DMS153 (cell line): ENCODE measurements at places on chromosomes 7 and 10.

DNA sequence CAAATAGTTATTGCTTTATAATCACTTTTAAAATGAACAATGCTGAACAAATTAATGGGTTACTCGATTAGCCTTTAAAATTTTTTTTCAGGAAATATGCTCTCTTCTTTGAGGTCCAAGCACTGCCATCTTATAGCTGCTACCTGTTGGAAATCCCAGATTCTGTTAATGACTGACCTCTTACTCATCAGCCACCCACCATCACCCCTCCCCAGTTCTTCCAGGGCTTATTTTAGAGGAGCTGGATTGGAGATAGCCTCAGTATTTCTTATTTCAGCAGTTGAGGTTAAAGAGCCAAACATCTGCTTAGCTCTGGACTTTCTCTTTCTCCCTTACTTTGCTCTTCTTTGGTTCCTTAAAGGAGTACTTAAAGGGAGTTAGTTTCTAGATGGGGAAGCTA is 420.0 kb downstream of the EXOC4 start:
- no peak for DNase-seq

DNA sequence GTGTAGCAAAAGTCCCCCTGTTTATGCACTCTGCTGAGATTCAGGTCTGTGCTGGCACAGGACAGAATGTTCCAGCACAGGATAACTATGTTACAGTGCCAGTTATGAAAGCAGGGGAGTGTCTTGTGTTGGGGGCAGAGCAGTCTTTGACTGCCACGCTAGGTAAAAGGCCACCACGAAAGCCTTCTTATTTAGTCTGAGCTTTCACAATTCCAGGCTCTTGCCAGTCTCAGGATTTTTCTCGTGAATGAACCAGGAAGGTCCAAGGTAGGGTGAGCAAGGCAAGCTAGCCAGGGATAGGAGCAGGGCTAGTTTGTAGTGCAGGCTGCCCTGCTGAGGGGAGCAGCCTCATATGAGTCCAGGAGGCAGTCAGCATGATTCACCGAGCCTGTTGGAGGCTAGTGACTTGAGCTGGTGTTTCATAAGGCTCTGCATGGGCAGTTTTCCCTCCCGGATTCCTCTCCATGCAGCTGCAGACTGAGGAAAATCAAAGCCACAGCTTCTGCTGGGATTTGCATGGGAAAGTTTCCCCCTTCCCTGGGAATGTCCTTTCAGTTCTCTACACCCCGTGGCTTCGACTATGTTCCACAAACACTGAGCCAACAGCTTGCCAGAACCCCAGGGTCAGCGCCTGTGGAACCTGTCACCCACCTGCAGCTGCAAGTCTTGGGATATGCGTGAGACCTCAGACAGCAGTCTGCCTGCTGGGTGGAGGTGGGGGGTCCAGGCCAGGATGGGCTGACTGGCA is 112.3 kb downstream of the JCAD start:
- no peak for DNase-seq

- DNase-seq: no peak
Observed at GRCh38 chr7:159105832-159106811, 38.5 kb downstream of the VIPR2 start.

- DNase-seq: no peak
Observed at GRCh38 chr7:80273327-80273726, 138.7 kb downstream of the GNAI1 start.

DNA sequence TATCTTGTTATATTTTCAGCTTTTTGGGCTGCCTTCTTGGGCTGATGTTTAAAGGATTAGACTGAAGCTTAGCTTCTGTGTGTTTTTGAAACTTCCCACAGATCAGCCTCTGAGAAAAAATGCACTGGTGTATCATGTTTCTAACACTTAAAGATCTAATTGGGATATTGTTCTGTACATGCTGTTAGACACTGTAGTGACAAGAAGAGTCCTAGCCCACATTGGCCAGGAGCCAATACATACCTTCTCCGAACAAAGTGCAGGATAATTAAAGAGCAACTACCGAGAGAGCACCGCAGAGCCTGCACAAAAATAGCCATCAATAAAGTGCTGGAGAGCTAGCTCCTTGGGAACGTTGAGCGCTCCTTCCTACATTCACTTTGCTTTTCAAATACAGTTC is 289.4 kb upstream of the SP8 start:
- DNase-seq: peak; percentile 87

GRCh38 chr7:43569424-43569823 is 13.5 kb upstream of the STK17A start:
- DNase-seq: no peak

DNA sequence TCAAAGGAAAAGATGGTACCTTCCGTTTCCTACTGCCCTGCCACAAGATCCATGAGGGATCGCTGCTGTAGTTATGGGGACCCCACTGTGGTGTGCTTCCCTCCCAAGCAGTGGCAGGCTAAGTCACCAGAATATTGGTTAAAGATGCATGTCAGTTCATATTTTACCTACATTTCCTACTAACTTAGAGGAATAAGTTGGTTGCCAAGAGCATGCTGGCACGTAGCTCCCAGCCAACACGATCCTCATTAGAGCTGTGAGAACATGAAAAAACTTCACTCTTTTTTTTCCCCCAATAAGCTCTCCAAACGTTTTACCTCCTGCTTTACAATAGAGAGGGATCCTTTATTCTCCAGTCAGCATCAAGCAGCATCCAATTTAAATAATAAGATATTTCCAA is 203.7 kb downstream of the TRIL start:
- DNase-seq: no peak

DNA sequence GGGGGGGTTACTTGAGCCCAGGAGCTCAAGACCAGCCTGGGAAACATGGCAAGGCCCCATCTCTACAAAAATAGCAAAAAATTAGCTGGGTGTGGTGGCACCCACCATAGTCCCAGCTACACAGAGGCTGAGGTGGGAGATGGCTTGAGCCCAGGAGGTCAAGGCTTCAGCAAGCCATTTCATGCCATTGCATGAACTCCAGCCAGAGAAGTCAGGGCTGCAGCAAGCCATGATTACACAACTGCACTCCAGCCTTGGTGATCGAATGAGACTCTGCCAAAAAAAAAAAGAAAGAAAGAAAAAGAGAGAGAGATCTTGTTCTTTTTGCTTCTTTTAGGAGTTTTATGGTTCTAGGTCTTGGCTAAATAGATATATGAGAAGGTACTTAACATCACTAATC is 200.2 kb upstream of the PHYHIPL start:
- no peak for DNase-seq

DNA sequence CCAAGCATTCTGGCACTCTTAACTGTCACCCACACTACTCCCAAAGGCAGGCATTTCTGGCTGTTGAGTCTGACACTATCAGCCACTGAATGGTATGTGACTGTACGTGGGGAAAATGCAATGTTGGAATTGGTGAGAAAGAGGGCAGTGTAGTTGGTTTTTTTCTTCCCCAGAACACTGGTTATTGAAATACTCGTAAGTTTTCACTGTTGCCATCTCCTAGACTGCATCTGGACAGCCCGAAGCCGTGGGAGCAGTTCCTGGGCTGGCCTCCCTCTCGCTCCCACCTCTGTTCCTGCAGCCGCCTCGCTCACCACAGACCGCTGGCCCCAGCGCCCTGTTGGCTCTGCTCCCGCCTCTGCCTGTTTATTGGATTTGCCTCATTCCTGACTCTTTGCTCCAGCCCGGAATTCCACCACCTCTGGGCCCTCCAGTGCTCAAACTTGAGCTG is 5.7 kb downstream of the PLCE1 start:
- DNase-seq: no peak

DNA sequence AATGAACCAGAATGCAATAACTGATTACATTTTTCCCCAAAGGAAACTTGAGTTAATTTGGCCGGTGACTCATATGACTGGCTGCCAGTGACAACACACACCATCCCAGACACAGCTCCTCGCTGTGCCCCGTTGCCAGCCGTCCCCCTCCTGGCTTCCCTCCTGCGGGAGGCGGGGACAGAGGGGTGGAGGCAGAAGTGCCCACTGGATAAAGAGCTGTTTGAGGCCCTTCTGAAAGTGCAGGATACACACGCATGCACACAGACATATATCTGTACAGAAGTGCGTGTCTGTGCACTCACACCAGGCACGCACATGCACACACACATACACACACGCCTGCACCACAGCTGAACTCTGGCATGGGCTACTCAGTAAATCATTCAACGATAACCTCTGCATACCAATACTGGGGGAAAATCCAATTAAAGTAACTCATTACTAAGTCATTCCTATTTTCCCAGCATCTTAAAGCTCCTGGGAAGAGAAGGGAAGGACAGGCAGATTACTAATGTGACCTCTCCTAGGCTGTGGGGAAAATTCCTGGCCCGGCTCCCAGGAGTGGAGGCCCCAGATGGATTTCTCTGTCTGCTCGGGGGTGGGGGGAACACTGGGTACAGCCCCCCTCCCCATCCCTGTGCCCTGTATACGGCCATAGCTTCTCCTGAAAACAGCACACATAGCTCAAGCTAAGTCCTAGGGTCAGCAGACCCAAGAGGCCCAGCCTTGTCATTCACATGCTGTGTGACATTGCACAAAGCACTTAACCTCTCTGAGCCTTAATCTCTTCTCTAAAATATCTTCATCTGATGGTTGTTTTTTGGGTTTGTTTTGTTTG is 52.3 kb upstream of the MYL10 start:
- DNase-seq: no peak

GRCh38 chr7:50552921-50553320 is 12.3 kb downstream of the DDC start:
- DNase-seq: no peak

GRCh38 chr7:30028749-30029635 is 780 bp downstream of the PLEKHA8 start:
- DNase-seq: no peak

DNA sequence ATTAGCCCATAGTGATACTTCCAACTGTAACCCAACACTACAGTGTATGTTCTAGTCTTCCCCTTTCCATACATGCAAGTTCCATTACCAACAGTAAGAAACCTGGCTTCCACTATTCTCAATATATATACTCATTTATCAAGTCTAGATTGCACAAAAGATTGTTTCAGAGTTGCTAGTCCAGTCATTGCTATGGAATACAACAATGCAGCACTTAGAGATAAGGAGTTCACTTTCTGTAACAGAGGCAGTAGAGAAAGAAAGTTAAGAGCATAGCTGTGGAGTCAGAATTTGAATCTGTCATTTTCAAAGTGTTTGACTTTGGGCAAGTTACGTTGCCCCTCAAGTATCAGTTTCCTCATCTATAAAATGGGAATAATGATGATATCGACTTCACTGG is 90.1 kb downstream of the RTKN2 start:
- no peak for DNase-seq

DNA sequence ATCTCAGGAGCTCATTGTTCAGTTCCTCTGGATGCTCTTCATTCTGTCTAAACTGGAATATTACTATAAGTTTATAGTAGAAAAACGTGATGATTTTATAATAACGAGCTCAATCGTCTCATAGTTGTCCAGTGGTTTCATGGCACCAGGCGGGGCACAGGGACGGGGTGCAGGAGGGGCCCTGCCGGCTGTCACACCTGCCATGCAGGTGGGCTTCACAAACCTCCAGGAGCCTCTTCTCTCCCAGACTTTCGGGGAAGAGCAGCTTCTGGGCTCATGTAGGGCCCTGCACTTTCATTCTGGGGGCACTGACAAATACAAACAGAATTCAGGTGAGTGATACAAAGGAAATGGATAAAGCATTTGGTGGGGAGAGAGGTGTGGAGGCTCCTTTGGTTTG is 146.9 kb upstream of the KLF6 start:
- DNase-seq: no peak

- DNase-seq: no peak
Observed at GRCh38 chr10:13117841-13118783, 18.1 kb downstream of the OPTN start.

DNA sequence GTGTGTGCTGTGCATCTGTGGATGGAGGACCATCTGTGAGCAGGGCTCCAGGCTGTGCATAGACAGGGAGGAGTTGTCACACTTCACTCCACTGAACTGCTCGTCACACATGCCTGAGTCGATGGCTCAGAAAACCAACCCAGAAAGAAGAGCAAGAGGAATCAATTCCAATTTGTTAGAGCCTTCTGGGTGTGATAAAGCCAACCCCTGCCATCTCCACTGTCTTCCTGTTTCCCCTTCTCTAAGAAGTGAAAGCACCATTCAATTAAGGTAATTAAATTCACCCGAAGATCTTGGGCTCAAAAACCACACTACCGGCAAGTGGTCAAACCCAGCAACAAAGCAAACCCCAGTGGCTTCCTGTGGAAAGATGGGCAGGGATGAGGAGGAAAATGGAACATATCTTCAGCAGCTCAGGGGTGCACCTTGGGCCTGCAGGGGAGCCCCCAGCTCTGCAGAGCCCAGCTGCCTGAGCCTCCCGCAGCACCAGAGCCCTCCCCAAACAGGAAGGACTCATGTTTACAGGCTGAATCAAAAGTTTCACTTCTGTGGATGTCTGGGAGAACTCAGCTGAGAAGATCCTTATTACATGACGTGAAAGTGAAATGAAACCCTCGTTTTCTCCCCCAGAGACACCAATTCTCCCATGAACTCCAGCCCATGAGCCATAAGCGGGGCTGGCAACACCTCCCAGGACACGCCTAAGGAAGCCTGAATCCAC is 10.9 kb downstream of the C10orf71 start:
- no peak for DNase-seq

DNA sequence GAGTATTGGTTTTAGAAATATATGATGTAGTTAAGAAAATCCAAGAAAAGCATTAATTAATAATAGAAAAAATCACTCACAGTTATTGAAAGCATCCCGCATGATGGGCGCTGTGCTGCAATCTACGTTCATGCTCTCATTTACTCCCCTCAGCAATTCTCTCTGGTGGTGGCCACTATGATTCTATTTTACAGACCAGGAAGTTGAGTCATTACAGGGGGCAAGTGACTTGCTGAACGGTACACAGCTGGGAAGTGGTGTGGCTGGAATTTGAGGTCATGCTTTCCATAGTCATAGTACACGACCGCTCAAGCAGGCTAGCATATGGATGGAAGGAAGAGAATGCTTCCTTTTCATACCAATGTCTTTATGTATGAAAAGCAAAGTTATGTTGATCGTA is 117.4 kb downstream of the TES start:
- DNase-seq: no peak

GRCh38 chr7:50710441-50711154 is 72.1 kb downstream of the GRB10 start:
- DNase-seq: no peak

DNA sequence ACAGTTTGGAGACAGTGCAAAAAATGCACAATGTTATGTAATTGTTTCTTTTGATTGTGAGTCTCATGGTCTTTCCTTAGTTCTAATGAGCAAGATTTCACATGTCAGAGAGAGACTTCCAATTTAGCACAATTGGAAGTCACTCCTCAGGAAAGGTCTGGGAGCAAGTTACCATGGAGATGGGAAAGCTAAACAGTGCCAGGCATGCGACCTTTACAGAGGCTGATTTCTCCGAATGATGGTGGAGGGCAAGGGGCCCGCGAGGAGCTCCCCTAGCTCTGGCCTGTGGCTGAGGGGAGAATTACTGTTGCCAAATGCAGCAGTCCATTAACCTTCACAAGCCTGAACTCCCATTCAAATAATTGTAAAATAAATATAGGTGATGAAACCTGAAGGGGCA is 59.3 kb downstream of the CDCA7L start:
- DNase-seq: no peak
